ENCODE measurements at places on chromosomes 3 and 15.

GRCh38 chr15:31434588-31435260 is 108.1 kb downstream of the KLF13 start:
- DNase-seq, result no peak

DNA sequence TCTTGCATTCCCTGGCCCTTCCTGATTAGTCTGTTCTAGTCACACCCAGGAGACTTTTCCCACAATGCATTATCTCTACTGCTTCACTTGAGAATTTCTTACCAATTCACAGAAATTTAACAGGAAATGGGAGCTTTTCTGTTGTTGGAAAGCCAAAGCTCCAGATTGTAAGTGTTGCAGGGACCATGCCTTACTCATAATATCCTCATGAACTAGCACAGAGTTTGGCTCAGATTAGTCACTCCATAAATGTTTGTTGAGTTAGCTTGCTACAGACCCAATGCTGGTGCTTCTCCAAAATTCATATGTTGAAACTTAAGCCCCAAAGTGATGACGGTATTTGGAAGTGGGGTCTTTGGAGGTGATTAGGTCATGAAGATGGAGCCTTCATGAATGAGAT is 232.6 kb downstream of the GAP43 start:
- DNase-seq, result no peak

GRCh38 chr3:109387621-109388020 is 50.3 kb upstream of the DPPA4 start:
- DNase-seq, result no peak

GRCh38 chr3:165521131-165521871 is 315.9 kb downstream of the BCHE start:
- DNase-seq, result no peak

DNA sequence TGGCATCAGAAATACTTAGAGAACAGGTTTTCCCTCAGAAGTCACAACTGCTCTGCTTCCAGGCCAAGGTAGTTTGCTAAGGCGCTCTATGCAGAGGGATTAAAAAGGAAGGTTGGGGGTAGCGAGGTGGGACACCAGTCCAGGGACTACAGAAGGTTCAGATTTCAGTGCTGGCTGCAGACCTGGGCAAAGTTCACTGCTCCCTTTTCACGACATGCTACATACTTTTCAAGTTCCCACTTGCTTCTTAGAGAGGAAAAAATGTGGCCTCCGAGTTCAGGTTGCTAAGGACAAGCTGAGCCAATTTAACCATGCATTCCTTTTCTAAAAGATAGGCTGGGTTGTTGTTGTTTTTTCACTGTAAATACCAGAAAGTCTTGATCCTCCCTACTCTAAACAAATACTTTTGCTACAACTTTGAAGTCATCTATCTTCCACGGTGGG is 158.6 kb upstream of the NR2F2 start:
- DNase-seq, result no peak

GRCh38 chr3:14791343-14791945 is 27.3 kb upstream of the FGD5 start:
- no peak for DNase-seq

DNA sequence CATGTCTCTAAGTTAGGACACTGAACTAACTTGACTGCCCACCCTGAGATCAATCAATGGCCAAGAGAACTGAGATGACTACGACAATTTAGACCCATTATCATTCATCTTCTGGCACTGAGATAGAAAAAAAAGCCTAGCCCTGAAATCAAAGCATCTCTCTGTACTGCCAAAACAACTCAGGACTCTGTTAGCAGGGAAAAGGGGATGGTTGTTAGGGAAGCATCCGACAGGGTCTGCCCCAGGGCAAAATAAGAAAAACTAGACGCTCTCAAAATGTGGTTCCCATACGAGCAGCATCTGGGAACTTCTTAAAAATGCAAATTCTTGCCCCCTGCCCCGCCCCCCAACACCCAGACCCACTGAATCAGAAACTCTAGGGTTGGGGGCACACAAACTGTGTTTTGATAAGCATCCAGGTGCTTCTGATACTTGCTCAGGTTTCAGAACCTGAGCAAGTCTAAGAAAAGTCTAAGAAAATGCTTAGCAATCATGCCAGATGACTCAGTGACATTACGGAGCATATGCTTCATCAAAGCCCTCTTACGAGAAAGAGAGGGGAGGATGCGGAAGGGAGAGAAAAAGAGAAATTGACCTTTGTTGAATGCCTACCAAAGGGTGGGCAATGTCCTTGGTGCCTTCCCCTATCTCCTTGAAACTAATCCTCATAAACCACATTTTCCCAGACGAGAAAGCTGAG is 172.8 kb upstream of the HES1 start:
- no peak for DNase-seq

DNA sequence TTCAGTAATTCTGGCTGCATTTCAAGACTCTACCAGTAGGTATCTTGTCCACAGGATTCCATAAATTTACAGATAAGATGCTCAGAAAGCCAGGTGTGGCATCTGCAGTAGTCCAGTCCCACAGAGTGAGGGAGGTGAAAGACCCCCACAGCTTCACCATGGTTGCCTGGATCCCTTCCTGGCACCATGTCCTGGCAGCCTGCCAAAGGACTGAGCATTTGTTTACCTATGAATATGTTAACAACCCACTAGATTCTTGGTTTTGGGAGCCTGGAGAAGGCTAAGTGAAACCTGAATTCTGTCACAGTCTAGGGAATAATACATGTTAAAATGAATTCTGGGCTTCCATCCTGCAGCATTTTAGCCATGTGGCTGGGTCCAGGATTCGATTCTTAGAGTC is 14.9 kb downstream of the CHST2 start:
- DNase-seq, result no peak

GRCh38 chr15:39761006-39761405 is 21.6 kb downstream of the FSIP1 start:
- no peak for DNase-seq

DNA sequence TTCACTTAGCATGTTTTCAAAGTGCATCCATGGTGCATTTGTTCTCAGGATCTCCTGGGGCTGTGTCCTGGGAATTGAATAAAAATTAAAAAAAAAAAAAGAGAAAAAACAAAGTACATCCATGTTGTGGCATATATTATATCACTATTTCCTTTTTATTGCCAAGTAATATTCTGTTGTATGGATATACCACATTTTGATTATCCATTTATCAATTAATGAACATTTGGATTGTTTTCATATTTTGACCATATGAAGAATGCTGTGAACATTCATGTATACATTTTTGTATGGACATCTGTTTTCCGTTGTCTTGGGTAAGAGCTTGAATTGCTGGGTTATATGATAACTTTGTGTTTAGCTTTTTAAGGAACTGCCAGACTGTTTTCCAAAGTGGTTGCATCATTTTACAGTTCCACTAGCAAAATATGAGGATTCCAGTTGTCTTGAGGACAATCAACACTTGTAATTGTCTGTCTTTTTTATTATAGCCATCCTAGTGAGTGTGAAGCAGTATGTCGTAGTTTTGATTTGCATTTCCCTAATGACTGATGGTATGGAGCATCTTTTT is 44.5 kb downstream of the CTDSPL2 start:
- no peak for DNase-seq

DNA sequence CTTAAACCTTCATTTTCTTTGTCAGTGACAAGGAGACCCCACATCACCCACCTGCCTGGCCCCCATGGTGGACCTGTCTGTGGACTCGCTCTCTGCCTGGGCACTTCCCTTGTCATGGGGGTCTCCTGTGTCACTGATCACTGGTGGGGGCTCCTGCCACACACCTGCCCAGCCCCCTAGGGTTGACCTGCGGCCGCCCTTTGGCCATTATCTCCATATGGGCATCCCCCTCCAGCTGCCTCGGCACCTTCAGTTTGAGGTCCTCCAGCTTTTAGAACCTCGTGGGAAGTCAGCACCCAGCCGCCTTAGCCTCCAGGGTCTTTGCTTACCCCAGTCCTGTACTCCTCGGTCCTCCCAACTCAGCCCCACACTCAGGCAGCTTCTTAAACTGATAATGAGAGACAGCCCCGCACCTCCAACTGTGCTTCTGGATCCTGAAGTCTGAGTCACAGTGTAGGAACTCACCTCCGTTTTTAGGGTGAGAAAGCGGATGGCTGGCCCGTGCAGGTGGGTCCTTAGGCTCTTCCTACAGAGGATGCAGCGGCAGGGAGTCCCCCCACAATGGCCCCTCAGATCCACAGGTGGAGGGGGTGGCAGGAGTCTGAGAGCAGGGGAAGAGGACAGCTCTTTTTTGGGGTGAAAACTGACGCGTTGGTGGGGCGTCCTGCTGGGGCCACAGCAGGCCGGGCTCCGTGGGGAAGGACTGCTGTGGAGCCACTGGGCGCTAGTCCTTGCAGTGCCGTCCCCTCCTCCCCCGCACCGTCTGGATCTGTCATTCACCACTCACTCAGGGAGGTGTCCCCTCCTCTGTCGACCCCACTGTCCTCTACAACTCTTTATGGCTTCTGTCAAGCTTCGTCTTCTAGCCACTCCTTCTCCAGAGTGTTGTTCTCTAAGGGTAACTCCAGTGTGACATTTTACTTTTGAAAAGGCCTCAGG is 8.7 kb upstream of the PRR23E start:
- DNase-seq, result no peak

DNA sequence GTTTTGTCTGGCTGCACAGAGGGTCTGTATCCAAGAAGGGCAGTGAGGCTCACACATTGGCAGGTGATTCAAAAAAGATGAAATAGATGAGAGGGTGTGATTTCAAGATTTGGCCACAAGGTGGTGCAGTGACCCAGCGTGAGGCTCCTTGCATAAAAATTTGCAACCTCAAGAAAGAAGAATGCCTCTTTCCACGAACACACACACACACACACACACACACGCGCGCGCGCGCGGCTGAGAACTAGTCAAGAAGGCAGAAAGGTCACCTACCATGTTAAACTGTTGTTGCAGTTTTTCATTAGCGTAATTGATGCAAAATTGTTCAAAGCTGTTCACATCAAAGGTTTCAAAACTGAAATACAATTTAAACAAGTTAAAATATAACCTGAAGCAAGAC is 39.2 kb downstream of the MYO5C start:
- no peak for DNase-seq

GRCh38 chr3:64039332-64039731 is 16.0 kb upstream of the PSMD6 start:
- no peak for DNase-seq

- no peak for DNase-seq
These were observed 10.6 kb downstream of the LSG1 start for GRCh38 chr3:194661374-194661773.

- DNase-seq, result no peak
These were observed 443.9 kb upstream of the TBL1XR1 start for GRCh38 chr3:177641206-177641605.

GRCh38 chr3:114308830-114309229 is 15.0 kb downstream of the TIGIT start:
- no peak for DNase-seq

DNA sequence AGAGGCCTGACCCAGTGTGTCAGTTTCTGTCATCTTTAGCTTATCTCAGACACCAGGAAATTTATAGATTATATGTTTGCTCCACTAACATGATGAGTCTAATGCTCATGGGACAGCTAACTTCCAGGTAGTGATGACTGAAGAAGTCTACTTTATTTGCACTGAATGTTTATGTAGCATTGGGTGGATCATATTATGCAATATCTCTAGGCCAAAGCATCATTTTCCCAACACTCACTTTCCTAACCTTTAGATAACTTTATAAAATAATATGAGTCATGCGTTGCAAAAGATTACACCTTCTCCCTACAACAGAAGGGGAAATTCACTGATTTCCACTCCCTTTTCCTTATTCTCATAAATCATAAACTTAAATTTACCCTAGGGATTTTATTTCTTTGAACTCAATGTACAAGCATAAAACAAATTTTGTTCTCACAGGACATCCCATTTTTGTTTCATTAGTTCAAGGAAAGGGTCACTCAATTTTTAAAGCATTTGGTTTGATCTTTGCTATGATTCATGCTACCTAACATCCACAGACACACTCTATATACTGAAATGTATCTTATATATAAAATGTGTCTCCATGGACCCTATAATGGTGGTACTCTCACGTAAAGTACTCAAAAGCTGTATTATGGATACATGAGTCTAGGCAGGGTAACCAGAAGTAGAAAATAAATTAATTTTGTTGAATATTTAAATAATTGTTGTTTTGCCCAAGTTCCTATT is 225.2 kb downstream of the WDR72 start:
- DNase-seq, result no peak

DNA sequence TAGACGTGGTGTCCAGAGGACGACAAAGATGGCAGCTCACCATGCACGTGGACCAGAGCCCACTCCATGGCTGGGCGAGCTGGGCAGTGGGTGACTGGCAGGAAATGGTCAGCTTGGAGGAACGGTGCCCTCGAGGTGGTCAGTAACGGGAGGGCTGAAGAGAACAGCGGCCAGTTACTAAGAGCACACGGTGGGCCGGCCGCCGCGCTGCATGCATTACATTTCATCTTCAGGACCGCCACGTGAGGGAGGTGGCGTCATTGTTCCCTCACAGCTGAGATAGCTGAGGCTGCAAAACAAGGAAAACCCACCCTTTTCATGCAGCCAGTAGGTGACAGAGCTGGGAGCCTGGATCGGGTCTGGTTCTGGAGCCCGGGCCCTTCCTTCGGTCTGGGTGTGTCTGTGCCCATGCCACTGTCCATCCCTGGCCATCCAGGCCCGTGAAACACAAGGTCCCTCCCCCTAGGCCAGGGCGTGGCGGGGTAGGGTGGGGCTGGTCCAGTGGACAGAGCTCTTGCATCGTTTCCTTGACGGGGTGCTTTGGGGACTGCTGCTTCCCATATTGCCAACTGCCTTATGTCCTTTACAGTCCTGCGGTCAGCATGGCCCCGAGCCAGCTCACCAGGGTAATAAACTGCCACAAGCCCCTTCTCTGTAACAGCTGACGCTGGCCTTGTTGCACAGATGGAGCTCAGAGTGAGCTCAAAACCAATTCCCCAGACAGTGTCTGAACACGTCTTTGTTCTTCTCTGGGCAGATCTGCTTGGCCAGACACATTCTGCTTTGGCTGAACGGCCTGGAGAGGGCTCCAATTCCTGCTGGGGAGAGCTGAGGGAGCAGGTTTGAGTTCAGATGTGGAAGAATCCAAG is 51.8 kb downstream of the RGMA start:
- no peak for DNase-seq

- no peak for DNase-seq
These were observed 1.1 kb upstream of the RBMS3 start for GRCh38 chr3:29279806-29280205.
